CD8-positive, alpha-beta memory T cell (primary cell): ENCODE measurements at places on chromosomes 6 and 20. TPM values are rescaled to one million over a fixed set of nuclear protein-coding genes. Genes with fewer than 3 reads are reported as not detected.

GRCh38 chr6:36984581-36985416 lies 1.2 kb downstream of the MTCH1 start:
- peak; percentile 58 for DNase-seq

GRCh38 chr6:112906726-112907125 lies 559.6 kb downstream of the RFPL4B start:
- no peak for DNase-seq

- no peak for DNase-seq
These were observed 1.0 kb downstream of the FILIP1 start for GRCh38 chr6:75492386-75493153.

DNA sequence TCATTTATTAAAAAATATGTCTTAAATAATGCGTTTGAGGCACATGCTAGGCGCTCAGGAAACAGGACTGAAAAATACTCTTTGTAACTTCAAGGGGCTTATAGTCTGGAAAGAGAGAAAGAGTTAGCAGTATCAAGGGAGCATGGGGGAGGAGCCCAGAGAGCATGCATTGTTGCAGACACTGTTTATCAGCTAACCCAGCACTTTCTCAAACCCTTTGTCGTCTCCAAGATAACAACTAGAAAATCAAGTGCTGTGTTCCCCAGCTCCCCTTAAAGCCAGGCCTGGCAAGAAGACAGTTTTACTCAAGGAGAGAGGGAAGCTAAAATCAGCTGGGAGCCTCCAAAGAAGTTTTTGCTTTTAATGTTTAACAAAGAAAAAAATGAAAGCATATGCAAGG lies 98.4 kb downstream of the PERP start:
- no peak for DNase-seq

DNA sequence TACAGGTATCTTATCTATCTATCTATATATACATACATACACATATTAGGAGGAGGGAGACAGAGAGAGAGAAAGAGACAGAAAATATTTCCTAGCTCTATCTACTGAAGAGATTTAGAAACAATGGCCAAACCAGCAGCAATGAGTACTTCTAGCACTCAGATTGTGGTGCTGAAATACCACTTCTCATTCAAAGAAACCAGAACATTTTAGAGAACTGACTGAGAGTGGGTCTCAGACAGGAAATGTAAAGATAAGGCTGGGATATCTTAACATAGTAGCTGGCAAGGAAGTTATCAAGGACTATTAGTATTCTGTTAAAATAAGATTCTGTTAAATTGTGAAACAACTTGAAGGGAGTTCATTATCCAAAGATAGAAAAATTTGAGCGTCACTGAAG lies 57.0 kb downstream of the DNAAF9 start:
- DNase-seq: no peak

Gene YIPF3
- 49.1 TPM for total RNA-seq
